ENCODE measurements at places on chromosomes 5 and 9.

- no peak for DNase-seq
Observed at GRCh38 chr5:119708076-119708790, 78.9 kb downstream of the FAM170A start.

DNA sequence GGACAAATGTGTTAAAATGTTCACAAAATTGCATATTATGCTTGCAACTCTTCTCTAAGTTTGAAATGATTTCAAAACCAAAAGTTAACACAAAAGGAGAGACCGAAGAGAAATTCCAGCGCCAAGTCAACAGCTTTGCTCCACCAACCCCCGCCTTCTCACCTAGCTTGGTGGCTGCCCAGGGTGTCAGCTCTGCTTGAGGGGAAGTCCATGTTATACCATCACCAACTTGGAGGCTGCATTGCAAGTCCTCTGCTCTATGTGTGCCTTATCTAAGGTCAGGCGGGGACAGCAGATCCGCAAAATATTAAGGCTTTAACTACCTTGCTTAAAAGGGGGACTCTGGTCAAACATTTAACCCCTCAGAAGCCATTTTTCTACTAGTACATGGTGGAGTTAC lies 14.6 kb downstream of the CCNJL start:
- no peak for DNase-seq

GRCh38 chr5:51860532-51861018 lies 477.3 kb downstream of the ISL1 start:
- DNase-seq: no peak

- DNase-seq: no peak
Observed at GRCh38 chr9:114591291-114591787, 3.8 kb downstream of the ATP6V1G1 start.

- DNase-seq: no peak
Observed at GRCh38 chr9:20611691-20612287, 10.5 kb downstream of the MLLT3 start.

- DNase-seq: no peak
Observed at GRCh38 chr5:135034236-135034962, 371 bp upstream of the PITX1 start.

DNA sequence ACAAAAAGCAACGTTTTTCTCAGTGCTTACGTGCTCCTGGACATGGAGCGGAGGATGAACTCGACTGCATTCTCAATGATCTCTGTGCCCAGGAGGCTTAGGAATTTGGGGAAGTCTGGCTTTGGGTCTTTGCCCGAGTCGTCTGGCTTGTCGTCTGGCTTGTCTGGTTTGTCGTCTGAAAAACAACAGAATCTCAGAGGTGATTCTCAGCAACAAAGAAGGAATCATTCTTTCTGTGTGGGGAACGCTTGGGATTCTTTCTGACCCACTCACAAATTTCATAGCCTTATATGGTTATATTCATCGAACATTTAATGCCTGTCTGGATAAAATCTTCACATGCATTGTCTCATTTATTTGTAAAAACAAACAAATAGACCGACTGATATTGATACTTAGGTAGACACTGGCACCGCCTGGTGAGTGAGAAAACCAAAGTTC lies 4.7 kb downstream of the C5orf46 start:
- no peak for DNase-seq
